NCI-H1092 (cell line): ENCODE measurements at places on chromosomes 16 and 17.

DNA sequence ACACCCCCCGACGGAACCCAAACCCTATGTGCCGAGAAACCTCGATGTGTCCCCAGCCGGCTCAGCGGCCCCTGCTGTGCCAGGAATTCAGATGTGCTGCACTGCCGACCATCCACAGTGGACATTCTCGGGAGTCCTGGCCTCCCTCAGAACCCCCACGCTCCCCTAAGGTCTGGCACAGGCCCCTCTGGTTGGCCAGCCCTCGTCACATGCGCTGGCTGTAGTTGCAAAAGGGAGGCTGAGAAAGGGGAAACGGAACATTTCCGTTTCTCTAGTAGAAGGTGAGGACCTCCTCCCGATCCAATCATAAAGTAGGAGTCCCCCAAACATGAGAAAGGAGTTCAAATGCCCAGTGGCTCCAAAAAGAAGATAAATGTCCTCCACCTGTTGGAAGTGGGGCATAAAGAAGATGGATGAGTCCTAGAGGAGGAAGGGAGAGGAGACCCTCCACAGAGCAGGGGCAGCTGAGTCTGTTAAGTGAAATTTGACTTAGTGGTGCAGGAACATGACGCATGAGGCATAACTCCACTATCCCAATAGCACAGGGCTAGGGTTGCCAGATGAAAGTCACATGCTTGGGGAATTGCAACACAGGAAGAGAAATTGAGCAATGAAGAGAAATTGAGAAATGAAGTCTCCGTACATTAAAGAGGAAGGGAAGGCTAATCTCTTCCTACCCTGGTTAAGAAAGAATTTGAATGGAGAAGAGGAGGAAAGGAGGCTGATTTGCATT, 49.3 kb upstream of the WSB1 start:
- DNase-seq = no peak

DNA sequence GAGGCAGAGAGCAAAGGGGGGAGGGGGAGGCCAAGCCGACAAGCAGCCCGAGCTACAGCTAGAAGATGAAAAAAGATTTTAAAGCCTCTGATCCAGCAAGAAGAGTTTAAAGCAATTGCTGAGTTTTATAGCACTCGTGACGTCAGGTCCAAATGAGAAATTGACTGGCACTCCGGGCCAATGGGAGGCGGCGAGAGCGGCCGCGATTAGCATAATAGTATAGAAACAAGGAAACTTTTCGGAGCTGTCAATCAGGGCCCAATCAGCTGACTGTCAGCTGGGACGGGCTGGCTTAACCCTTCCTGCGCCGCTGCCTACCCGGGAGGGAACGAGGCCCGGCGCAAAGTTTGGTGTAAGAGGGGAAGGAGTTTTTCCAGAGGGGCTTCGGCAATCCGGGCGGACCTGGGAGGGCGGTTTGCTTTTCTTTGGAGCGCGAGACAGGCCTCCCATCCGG, at the start of gene MAF:
TSS of gene MAF (minus strand) at position 100 of the 454 bp plus-strand sequence. CDS start 835 bp downstream, outside the sequence.
- DNase-seq = peak; percentile 55

DNA sequence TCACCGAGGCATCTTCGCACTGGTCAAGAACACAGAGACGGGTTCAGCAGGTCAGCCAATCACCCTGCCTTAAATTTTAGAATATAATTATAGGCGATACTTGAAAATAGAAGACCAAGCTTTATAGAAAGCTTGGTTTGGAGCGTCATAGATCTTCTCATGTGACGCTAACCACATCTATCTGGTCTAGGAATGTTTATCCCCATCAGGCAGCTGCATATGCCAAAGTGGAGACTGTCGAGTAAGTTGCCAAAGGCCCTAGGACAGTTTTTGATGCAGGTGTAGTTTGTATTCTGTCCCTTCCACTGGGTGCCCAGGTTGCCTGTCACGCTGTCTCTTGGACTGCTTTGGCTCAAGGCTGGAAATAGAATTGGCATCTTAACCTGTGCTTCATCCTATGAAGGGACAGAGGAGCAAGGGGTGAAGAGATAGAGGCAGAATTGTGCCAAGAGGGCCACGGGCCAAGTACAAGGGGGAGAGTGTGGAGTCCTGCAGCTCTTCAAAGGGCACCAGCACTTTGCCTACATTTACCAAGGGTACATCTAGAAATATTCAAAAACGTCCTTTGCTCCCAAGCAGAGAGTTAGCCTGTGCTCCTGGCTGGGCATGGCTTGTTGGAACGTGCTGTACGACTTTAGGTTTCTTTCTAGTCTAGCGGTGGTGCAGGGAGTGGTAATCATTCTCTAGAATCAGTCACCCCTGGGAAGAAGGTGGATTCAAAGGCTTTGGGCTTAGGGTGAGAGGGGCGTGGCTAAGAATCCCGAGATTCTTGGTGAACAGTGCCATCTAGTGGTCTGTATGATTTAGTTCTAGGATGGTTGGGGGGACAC, 5.3 kb upstream of the WIPI1 start:
- peak; percentile 84 for DNase-seq

DNA sequence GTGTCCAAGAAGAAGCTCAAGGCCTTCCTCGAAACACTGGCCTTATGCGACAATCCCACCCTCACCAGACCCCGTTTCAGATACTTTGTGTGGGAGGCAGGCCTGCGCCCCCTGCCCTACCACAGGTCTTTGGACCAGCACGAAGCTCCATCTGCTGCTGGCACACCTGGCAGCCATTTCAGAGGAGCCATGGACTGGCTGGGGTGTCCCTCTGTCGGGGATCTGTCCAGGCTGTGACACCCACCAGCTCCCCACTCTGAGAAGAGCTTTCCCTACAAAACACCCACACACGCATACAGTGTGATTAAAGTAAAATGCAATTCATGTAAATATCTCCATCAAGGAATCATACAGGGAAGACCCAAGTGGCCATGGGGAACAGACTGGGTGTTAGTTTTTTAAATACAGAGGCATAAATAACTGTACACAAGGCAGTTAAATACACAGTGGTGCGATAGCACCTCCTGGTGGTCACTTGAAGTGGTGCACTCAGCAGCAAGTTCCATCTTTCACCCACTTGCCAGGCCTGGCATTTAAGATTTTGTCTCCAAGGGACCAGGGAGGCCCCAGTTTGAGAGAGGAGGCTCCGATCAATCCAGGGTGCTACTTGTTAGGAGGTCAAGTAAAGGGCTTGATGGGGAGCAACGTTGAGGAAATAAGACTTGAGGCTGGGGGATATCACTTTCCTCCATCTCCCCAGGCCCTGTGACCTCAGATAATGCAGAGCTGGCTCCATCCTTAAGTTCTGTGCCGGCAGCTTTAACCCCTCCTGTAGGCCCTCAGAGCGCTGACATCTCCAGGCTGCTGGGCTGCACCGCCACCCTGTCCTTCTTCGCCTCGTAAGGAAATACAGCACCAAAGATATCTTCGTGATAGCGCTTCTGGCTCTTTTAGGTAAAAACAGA, 43.6 kb downstream of the NOS2 start:
- DNase-seq = peak; percentile 5

DNA sequence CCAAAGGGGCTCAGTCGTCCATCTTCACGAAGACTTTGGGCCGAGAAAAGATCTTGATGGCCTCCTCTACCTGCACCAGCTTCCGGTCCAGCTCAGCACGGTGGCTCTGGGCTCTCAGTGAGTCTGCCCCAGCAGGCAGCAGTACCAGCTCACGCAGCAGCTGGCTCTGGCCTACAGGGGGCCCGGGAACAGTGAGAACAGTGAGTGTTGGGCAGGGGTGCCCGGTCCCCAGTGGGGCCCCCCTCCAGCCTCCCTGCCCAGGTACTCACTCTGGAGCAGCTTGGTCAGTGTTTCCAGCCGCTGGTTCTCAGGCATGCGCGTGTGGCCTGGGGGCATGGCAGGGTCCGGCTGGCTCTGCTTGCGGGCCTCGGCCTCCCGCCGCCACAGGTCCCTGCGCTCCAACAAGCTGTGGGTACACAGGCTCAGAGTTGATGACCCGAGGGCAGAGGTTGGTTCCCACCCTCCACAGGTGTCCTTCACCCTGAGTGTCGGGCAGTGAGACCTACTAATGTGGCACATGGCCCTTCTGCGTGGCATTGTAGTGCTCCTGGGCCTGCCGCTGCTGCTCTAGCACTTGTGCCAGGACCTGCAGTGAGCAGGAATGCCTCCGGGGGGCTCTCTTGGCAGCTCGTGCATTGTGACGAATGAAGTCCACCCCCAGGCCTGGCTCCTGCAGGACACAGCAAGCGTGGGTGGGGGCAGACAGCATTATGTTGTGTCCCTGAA, 2.6 kb downstream of the PARD6A start:
- no peak for DNase-seq

DNA sequence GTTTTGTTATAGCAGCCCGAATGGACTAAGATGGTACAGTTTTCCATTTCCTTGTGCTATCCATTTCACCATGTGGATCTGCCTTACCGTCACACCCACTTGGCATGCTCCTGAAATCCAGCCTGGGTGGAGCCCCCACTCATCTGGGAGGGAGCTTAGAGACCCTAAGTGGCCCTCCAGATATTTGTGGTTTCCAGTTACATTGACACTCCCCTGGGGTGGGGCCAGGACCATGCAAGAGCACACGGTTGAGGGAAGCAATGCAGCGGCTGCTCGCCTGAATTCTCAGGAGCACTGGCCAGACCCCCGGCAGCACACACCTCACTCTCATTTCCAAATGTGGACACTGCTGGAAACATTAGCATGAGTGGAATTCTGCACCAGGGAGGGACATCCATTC, 231.1 kb downstream of the UTP18 start:
- no peak for DNase-seq

GRCh38 chr17:31598921-31599571, 207.6 kb downstream of the RAB11FIP4 start:
- peak; percentile 18 for DNase-seq

- peak; percentile 50 for DNase-seq
Observed at GRCh38 chr17:2244545-2245525, 58.8 kb downstream of the SMG6 start.

DNA sequence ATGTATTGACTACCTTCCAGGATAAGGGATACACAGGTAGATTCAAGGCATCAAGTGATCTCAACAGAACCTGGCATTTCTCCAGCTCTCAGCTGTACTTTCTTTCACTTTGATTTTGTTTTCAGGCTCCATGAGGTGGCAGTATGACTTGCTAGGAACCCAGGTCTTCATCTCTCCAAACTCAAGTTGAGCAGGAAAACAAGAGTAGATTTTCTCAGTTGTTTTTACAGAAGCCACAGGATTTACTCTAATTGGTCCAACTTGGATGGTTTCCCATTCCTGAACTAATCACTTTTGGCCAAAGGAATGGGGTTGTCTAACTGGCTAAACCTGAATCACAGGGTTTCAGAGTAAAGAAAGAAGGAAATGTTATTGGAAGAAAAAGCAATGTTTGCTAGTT, 146.6 kb downstream of the TRIM37 start:
- no peak for DNase-seq

DNA sequence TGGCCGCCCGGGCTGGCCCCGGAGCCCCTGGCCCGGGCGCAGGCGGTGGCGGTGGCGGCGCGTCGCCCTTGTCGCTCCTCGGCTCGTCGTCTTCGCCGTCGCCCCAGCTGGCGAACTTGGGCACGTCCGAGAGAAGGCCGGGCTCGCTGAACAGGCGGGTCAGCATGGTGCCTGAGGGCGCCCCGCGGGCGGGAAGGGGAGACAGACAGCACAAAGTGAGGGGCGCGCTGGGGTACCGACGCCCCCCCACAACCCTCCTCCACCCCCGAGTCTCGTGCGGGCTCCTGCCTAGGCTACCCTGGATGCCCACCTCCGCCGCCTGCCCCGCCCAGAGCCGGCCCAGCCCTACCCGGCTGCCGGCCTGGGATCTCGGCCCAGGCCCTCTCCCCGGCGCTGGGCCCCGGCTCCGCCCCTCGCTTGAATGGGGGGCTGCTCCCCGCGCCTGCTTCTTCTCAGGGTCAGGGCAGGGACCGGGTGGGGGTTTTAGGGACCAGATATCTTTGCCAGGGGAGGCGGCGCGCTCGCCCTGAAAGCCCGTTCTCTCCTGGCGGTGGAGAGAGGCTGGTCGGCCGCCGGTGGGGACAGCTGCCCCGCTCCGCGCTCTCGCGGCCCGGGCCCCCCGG, 1.2 kb downstream of the NEUROD2 start:
- DNase-seq = no peak

GRCh38 chr17:43543300-43543699, 2.8 kb downstream of the ETV4 start:
- no peak for DNase-seq

DNA sequence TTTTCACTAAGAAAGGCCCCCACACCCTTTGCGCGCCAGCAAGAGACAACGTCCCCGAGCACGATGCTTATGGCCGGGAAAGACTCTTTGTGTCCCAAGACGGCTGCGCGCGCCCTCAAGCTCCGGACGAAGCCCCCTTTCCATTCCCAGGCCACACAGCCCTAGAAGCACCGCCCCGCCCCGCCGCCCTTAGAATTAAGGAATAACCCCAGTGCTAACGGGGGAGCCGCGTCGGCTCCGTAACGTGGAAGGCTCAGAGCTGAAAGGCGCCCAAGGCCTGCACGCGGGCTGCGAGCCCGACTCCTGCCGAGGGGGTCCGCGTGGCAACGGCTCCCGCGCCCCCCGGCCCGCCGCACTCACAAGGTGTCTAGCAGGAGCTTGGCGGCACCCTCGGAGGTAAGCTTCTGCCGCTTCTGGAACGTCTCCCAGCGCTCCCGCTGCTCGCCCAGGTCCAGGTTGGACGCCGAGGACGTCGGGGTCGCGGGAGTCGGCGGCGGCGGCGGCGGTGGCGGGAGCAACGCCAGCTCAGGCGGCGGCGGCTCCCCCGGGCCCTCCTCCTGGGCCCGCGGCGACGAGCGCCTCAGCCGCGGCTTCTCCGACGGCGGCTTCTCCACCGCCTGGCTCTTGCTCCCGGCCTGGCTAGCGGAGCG, 477 bp downstream of the CENPV start:
- DNase-seq = peak; percentile 15

DNA sequence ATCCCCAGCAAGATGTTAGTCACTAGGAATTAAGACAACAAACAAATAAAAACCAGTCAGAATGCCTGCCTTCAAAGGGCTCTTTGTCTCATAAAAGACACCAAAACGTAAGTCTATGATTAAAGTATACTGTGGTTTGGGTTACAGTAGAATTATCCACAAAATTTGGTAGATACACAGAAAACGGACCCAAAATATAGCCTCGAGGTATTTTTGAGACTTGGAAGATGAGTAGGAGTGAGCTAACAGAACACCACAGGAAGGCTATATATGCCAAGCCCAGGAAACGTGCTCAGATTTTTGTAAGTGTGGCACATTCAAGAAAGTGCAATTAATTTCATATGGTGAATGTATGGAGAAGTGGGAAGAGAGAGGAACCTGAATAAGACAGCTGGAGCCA, 831.4 kb downstream of the CDH11 start:
- no peak for DNase-seq

DNA sequence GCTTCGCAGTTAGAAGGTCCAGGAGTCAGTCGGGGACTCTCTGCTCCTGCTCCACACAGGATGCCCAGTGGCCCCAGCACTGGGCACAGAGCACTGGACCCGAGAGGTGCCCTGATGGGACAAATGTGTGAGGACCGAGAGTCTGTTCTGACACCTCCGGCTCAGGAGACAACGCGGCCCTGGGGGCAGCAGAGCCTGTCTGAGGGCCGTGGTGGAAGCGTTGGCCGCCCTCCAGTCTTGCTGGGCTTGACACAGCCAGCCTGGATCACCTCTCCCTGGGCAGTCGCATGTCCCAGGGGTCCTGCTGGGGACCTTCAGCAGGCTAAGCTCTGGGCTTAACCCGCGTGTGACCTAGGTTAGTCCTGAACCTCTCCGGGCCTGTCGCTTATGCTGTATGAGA, 23.1 kb downstream of the LGALS9 start:
- no peak for DNase-seq

GRCh38 chr16:87666919-87667318, 64.6 kb downstream of the JPH3 start:
- no peak for DNase-seq

GRCh38 chr17:38970804-38971203, 3.6 kb upstream of the FBXO47 start:
- DNase-seq = no peak

- no peak for DNase-seq
Observed at GRCh38 chr16:46586011-46586577, 35.1 kb downstream of the SHCBP1 start.
